ENCODE measurements at places on chromosomes 2 and 18.

DNA sequence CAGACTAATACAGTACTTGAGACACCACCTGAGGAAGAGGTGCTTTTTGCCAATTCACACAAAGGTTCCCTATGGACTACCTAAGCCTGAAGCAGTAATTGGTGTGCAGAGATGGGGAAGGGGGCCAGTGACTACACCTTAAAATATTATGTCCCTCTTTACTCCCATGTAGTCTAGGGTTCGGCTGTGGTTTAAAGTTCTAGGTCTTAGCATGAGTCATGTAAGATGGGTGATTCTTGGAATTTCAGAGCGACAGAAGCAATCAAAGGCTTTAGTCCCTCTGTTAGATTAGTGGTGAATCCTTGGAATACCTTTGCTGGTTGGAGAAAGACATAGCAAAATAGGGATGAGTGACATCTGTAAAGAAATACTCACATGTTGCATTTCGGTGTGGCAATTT lies 14.3 kb upstream of the CCDC85A start:
- no peak for DNase-seq

DNA sequence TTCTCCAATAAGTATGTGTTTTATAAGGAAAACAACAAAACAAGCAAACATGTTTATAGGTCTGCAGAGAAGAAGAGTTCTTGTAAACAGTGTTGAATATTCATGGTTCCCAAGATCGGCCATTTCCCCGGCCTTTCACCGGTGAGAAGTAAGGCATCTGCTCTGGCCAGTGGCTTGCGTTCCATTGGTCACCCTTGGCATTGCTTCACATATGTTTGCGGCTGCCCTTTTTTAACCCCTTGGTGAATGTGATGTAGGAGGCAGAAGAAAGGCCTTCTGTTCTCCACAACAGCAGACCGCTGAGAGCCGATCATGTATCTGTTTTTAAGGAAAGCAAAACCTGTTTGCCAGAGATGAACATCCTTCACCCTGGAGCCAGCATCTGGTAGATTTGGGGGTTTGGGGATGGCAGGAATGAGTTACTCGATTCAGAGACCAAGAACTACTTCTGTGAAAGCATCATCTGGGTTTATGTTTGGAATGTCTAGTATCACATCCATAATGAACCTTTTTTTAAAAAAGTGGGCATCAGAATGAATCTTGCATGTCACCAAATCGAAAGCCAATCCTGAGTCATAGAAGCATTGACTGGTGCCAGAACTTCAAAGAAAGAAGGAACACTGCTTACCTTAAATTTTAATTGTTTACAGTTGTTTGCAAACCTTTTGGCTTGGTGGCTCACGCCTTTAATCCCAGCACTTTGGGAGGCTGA lies 112.3 kb downstream of the AGAP1 start:
- no peak for DNase-seq

- no peak for DNase-seq
These were observed 194.5 kb upstream of the SIX3 start for GRCh38 chr2:44746856-44747615.

DNA sequence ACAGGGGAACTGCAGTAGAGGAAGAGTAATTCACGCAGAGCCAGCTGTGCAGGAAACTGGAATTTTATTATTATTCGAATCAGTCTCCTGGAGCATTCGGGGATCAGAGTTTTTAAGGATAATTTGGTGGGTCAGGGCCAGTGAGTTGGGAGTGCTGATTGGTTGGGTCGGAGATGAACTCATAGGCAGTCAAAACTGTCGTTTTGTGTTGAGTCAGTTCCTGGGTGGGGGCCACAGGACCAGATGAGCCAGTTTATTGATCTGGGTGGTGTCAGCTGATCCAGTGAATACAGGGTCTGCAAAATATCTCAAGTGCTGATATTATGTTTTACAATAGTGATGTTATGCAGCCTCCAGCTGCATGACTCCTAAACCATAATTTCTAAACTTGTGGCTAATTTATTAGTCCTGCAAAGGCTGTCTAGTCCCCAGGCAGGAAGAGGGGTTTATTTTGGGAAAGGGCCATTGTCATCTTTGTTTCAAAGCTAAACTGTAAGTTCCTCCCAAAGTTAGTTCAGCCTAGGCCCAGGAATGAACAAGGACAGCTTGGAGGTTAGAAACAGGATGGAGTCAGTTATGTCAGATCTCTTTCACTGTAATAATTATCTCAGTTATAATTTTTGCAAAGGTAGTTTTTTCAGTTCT lies 67.0 kb downstream of the ASAP2 start:
- DNase-seq: no peak

Data from esophagus squamous epithelium (tissue), 5 donors.